ENCODE measurements at places on chromosomes 1 and 21.
A peak's percentile ranks its signal among the peaks of the same experiment; 100 is the strongest.

GRCh38 chr1:20290624-20291597, at the start of gene VWA5B1:
VWA5B1 (plus strand) TSS chr1:20290875; CDS start chr1:20310602, 19,727 bp downstream.
- no peak for DNase-seq

DNA sequence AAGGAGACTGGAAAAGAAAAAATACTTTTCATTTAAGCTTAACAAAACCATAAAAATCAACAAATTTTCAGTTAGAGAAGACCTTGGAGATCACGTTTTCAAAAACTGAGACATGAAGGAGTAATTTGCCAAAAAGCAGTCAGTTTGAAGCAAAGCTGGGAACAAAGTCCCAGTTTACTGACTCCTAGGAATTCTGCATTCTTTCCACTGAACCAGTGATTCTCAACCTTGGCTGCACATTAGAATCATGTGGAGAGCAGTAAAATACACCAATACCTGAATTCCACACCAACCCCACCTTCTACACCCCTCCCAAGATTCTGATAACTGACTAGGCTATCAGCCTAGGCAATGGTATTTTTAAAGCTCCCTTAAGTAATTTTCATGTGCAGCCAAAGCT, 73.5 kb downstream of the PRPF38A start:
- DNase-seq, result no peak

DNA sequence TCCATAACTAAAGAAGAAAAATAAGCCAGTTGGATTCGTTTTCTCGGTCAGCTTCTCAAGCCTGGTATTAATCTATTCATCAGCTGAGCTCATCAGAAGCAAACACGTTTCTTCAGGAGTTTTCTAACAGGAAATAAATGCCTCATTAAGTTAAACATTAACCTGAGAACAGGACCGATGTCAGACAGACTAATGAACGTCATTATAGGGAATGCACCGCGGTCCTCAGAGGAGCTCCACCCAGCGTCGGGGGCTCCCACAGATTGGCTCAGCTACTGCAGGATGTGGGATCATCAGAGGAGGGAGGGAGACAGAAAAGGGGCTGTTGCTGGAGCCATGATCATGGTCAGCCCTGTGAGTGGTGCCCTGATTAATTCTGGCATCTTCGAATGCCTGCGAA, 615.4 kb downstream of the PTPRU start:
- no peak for DNase-seq

GRCh38 chr1:236315518-236315917, 33.8 kb upstream of the ERO1B start:
- peak; percentile 17 for DNase-seq

GRCh38 chr1:154611150-154611862, 3.3 kb upstream of the ADAR start:
- DNase-seq, result no peak

GRCh38 chr1:115115521-115116161, 26.3 kb upstream of the TSPAN2 start:
- no peak for DNase-seq

DNA sequence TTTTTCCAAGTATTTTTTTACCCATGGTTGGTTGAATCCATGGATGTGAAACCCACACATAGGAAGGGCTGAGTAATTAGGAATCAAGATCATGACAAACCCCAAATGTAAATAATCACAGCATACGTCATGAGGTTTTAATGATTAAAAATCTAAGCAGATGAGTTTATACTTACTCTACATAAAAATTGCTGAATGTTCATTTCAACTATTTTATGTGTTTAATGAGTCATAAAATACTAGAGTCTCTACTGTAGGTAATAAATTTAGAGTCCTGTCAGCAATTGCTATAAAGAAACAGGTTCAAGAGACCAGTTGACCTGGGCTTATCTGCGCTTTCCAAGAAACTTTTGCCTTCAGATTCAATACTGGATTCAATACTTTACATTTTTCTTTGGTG, 18.2 kb downstream of the CTH start:
- no peak for DNase-seq

DNA sequence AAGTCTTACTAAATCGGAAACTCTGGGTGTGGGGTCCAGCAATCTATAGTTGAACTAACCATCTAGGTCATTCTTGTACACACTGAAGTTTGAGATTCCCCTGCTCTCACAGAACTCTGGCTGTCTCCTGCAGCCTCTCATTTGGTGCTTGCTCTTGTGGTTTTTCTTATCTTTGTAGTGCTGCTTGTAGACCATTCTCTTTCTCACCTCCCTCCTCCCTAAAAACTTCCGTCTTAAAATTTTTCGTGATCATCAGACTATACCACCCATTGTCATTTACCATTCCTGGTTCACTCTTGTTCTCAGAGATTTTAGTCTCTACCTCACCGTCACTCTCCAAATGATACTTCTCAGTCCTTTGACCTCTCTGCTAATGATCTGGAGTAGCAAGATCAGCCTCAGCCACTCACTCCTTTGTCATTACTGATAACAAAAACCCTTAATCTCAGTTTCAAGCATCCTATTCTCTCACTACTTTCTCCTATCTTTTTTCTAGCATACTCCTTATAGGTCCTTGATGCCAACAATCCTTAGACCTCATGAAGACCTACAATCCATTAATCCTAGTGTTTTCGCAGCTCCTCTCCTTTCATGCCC, 13.0 kb upstream of the EPHX4 start:
- peak; percentile 75 for DNase-seq

DNA sequence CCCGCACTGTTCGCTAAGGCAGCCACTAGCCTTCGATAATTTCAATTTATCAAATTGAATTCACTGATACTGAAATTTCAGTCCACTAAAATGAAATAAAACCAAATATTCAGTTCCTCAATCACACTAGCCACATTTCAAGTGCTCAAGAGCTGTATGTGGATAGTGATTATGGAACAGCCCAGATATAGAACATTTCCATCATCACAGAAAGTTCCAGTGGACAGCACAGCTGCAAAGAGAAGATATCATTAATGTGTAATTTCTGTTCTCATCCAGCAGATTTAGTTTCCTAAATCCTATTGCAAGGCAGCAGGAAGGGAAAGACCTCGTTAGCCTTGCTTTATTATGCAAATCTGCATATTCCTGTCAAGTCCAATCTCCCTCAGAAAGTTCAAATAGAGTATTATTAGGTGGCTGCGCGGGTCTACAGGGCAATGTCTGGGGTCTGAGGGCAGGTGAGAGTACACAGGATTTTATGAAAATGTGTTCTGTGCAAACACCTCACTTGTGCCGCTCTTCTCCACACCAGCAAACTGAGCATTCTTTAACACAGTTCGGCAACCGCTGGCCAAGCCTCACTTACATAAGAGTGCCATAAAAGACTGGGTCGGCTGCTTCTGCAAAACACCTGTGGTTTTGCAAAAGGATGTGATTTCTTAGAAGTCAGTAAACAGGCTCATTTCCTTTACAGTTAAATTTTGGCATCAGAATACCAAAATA, 22.4 kb downstream of the CAPZB start:
- DNase-seq, result peak; percentile 62

GRCh38 chr1:10961300-10961833, 51.1 kb upstream of the TARDBP start:
- no peak for DNase-seq

DNA sequence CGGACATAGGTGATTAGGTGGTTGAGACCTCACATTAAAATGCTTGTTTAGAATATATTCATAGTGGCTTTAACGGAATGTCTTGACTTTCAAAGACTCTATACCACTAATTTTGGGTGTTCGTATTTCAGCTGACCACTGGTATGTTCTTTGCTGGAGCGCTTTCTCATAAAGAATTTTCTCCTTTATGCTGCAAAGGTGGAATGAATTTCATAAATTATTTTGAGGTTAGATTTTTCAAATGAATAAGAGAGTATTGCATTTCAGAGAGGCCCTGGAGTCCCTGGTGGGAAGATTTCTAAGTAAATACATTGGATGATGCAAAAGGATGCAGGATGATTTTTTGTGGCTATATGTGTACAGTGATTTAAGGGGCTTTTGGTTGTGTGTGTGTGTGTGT, 55.8 kb downstream of the HUNK start:
- DNase-seq, result no peak

- no peak for DNase-seq
Observed at GRCh38 chr1:153030895-153031294, at the start of gene SPRR1B. SPRR1B (plus strand) TSS chr1:153031203; CDS start chr1:153032346, 1,143 bp downstream.

DNA sequence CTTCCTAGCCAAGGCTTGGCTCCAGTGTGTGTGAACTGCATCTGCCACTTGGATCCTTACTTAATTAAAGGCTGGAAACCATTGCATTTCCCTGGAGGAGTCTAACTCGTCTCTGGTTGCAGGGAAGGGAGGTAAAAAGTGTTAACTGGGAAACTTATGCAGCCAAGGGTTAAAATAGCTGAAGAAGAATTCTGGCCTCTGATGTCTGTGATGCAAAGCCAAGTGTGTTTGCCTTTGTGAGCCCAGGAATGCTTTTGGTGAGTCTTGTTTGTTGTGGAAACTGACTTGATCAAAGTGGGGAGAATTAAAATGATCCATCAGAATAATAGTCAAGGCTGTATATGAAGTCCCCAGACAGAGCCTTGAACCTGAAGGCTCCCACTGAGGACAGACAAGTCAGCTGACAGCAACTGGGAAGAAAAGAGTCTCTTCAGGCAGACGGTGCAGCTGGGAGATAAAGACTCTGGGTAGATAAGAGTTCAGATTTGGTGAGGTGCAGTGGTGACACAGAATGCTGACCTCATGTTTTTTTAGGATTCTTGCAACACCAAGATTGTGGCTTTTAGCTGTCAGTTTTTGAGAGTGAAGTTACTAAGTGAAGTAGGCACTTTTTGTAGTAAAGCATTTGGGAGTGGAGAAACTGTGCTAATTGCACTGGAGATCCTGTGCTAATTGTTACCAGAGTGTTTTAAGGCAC, 59.5 kb upstream of the WLS start:
- DNase-seq, result peak; percentile 86

GRCh38 chr1:199861020-199861795, 166.3 kb upstream of the NR5A2 start:
- no peak for DNase-seq

DNA sequence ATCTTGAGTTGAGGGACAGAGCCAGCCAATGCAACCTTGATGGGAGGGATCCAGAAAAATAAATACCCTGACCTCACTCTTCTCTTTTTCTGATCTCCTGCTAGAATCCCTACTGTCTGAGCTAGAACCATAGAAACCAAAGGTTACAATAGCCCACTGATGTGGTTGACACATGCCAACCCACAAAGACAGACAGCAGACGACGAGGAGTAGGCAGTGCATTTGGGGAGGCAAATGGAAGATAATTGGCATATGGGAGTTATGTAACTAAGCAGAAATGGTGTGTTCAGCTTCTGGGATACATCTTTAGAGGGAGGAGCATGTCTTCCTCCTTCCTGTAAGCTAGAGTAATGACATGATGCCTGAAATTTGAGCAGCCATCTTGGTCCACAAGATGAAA, 171.7 kb upstream of the FGGY start:
- DNase-seq, result no peak

GRCh38 chr1:233294913-233295236, 650 bp downstream of the PCNX2 start:
- peak; percentile 67 for DNase-seq

DNA sequence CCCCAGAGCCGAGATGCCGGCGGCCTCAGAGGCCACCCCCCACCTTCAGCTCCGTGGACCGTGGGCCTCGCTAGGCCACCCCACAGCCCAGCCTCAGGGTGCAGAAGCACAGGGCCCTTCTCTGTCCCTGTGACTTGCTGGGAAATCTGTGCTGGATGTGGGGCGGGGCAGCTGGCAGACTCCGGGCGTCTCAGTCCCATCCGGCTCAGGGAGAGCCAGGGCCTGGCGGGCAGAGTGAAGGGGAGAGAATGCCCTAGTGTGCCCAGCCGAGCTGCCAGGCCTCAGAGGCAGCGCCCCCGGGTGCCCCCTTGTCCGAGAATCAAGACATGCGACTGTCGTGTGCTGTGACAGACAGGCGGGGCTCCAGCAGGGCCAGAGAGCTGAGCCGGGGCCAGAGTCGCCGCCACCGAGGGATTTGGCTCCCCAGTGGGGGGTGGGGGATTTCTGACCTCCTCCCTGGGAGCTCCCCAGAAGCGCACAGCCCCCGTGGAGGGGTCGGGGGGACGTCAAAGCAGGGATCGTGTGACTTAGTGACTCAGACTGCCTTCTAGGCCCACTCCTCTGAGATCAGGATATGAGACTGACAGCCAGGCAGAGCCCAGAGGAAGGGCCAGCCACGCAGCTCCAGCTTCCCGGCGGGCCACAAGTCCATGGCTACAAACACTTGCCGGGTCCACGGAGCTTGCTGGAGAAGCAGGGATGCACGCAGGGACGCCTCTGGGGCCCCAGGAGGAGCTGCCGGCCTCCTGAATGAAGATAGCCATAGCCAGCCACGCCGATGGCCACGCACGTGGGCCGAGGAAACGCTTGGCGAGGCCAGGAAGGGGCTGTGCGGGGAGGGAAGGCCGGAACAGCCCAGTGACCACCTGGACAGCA, 11.9 kb downstream of the COL6A1 start:
- DNase-seq, result no peak

DNA sequence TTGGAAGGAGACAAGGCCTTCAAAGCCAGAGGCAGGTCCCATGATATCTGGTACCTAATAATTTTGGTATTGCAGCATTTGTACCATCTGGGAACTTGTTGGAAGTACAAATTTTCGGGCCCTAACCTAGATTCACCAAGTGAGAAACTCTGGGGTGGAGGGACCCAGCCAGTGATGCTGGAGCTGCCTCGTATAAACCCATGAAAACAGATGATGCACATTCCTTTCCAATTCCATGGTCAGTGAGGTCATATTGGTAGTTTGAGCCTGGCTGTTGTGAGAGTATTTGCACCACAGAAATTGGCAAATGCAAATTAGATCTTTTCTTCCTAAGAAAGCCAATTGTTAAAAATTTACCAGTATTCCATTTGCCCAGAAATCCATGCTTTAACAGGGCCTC, 269.6 kb upstream of the PLXNA2 start:
- DNase-seq, result no peak

DNA sequence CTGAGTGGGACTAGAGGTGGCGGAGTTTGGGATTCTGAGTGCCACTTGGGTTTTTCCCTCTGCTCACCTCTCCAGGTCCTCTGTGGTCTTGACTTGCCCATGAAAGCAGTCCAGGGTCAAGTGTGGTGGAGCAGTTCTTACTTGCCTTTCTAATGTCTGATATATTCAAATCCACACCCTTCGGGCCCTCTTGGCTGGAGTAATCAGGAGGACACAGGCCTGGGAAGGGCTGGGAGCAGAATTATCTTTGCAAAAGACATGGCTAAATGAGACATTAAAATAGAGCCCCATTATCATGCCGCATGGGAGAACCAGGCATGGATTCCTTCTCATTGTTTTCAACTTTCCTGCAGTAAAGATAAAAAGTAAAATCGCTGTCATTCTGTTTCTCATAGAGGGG, 74.0 kb downstream of the NFASC start:
- DNase-seq, result no peak

DNA sequence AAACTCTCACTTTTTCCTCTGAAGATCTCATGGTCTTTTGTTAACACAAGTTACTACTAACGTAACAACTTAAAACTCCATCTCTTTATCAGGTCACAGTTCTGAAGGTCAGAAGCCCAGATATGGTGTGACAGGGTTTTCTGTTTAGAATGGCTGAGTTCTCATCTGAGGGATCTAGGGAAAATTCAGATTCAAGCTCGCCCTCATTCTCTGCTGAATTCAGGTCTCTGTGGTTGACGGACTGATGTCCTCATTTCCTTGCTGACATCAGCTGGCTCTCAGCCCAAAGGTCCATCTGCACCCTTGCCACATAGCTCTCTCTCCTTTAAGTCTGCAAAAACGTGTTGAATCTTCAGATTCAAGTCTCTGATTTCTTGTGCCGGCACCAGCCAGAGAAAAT, 6.1 kb upstream of the NTPCR start:
- DNase-seq, result peak; percentile 74
